NCI-H2029 treated with DMSO at 0.1 percent for 48 hours (cell line): ENCODE measurements at places on chromosomes 5 and 9.

GRCh38 chr5:144333336-144333920 lies 162.8 kb downstream of the KCTD16 start:
- no peak for DNase-seq

GRCh38 chr5:112628214-112628980 lies 109.3 kb upstream of the APC start:
- DNase-seq, result no peak

DNA sequence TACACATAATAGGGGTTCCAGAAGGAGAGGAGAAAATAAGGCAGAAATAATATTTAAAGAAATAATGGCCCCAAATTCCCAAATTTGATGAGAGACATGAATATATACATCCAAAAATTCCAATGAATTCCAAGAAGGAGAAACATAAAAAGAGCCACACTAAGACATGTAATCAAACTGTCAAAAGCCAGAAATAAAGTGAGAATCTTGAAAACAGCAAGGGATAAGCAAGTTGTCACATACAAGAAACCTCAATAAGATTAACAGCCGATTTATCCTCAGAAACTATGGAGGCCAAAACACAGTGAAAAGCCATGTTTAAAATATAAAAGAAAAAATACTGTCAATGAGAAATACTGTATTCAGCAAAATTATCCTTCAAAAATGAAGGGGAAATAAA lies 14.5 kb downstream of the CATSPER3 start:
- DNase-seq, result no peak

- no peak for DNase-seq
Measured at GRCh38 chr5:63154476-63155309, 576.1 kb downstream of the LRRC70 start.

GRCh38 chr9:14207352-14207995 lies 106.5 kb downstream of the NFIB start:
- no peak for DNase-seq

GRCh38 chr5:65483546-65484346 lies 2.0 kb upstream of the ADAMTS6 start:
- peak; percentile 86 for DNase-seq

- no peak for DNase-seq
Measured at GRCh38 chr9:98869078-98869745, 61.7 kb downstream of the GALNT12 start.

DNA sequence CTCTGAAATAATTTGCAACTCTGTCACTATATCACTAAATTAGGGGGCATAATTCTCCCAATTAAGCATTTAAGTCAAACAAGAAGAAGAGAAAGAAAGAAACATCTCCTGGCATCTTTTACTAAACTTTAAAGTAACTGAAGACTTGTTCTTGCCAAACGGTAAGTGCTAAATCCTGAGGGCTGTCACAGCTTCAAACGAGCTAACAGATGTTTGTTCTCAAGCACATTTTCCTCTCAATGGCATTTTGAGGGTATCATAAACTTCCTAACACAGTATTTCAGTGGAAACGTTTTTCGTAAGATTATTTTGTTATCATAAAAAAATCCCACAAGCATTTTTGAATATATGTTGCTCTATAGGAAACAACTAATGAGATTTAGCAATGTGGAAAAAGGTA lies 169.5 kb upstream of the TAS2R1 start:
- DNase-seq, result no peak

DNA sequence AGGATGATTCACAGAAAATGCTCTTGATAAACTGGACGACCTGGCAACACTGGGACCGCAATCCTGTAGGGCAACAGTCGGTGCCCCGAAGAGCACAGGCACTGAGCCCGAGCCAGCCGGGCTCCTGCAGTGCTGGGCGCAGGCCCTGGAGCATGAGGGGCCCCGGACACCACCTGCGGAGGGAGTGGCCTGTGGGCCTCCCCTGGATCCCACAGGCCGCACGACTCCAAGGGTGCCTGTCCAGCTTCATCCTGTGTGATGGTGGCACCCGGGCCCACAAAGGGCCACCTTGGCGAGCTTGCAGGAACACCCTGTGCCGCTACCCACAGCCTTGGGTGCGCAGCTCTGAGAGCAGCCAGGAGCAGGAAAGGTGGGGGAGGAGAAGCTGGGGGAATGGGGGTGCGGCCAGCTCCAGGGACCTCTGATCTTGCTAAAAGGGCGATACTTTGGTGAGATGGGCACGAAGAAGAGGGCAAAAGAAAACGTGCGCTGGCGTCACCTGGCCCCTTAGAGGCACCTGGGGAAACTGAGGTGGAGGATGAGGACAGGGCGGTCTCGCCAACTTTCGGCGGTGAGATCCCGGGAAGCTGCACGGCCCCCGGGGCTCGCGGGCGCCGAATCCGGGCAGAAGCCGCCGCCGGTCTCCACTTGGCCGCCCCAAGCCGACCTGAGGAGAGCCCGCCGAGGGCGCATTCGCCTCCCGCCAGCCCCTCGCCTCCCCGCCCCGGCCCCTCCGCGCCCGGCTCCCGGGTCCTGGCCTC lies 722 bp downstream of the TBC1D9B start:
- no peak for DNase-seq

GRCh38 chr5:159427180-159428012 lies 97.1 kb upstream of the IL12B start:
- no peak for DNase-seq

DNA sequence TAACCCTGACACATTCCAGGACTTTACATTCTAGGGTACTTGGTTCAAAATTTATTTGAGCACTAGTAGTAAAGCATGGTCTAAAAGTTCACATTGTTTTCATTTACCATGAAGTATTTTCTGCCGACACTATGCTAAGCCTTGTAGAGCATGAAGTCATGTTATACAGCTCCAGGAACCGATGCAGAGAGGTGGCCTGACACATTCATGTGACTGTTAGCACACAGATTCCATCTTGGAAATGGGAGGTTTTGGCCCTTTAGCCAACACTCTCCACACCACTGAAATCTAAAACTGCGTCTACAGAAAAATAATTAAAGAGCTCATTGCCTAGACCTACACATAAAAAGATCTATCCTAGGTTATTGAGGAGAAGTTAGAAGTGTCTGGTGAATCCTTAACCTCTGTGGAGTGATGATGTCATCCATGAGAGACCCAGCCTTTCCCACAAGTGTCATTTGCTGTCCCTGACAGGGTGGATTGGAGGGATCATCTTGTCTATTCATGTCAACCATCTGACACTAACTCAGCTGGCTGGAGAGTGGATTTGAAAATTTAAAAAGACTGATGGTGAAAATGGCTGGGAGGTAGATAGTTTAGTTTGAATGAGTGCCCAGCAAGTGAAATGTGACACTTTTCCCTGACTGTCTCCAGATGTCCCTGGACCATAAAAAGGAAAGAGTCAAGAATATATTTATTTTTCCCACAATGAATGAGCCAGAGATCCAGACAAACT lies 1.3 kb downstream of the RANBP3L start:
- DNase-seq, result no peak

- DNase-seq, result no peak
Measured at GRCh38 chr9:13603921-13604320, 324.4 kb upstream of the MPDZ start.

DNA sequence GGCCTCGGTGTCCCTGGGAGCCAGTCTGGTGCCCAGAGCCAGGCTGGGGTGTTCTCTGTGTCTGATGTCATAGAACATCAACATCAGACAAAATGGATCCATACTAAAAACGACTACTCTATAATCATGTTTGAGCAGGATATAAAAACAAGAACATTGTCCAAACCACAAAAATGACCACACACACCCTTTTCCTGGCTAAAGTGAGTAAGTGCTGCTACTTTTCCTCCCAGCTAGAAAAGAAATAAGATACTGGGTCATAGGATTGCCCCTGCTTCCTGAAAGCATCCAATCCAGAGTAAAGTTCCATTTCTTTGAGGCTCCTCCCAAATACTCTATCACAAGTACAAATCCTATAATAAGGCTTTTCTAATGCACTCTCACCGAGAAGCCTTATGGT lies 19.7 kb upstream of the TRAF1 start:
- no peak for DNase-seq

- peak; percentile 66 for DNase-seq
Measured at GRCh38 chr5:41856644-41857491, 13.4 kb downstream of the OXCT1 start.

GRCh38 chr5:141084487-141084989 lies 9.9 kb upstream of the PCDHB2 start:
- DNase-seq, result peak; percentile 17

- no peak for DNase-seq
Measured at GRCh38 chr5:142814122-142814521, 43.9 kb downstream of the ARHGAP26 start.

DNA sequence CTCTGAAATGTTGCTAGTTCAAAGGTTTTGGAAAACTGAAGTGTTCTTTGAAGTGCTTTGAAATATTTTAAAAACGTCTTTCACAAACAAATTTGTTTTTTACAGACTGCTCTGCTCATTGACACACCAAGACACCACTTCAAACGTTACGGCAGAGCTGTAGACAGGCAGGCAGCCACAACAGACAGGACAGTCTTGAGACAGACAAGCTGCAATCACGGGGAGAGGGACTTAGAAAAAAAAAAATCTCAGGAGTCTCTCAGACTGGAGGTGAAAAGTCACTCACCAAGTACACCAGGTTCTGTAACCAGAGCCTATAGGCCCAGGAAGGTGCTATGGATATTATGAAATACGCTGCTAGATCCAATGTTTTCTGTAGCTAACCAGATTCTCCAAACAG lies 135.4 kb downstream of the ISL1 start:
- DNase-seq, result no peak

GRCh38 chr5:175335691-175336090 lies 108.3 kb downstream of the DRD1 start:
- DNase-seq, result no peak

GRCh38 chr9:132505991-132506655 lies 76.3 kb upstream of the BARHL1 start:
- no peak for DNase-seq
